Endothelial cell (in vitro differentiated cells): ENCODE measurements at places on chromosomes 1 and 21. TPM values are rescaled to one million over a fixed set of nuclear protein-coding genes. Genes with fewer than 3 reads are reported as not detected.

Gene FAM110D
- total RNA-seq = 13.5 TPM

DNA sequence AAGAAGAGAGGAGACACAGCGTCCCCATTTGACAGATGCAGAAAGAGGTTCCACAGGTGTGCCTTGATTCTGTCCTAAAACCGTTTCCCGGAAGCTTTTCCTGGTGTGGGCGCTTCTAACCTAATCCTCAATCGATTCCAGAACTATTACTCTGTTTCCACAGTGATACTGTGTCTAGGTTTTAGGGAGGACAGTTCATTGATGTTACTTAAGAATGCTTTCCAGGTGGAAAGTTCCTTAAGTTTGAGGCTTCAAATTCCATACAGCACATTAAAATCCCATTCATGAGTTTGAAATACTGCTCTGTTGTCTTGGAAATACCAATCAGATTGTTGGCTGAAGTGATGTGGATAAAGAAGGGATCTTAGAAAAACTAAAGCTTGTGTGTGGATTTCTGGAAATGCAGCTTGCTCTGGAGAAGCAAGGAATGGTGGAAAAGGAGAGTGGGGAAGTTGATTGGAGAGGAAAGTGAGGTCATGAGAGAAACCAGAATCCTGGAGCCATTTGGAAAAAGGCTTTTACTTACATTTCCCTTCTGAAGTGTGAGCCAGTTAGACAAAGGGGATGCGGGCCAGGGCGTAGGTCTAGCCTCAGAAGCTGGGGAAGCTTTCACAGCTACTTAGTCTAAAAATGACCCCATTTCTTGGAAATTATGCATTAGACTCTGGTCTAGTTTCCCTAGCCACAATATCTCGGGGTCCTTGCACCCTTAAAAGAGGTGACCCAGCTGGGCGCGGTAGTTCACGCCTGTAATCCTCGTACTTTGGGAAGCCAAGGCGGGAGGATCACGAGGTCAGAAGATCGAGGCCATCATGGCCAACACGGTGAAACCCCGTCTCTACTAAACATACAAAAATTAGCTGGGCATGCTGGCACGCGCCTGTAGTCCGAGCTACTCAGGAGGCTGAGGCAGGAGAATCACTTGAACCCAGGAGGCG is 6.7 kb downstream of the ELF3 start:
- peaks cover 5% of the 10 kb centered on the region for H3K36me3 ChIP-seq
- H3K27ac ChIP-seq = no peak overlapping the region
- peaks cover 3% of the 10 kb centered on the region for H3K4me1 ChIP-seq
- H3K4me3 ChIP-seq = no peak overlapping the region

DNA sequence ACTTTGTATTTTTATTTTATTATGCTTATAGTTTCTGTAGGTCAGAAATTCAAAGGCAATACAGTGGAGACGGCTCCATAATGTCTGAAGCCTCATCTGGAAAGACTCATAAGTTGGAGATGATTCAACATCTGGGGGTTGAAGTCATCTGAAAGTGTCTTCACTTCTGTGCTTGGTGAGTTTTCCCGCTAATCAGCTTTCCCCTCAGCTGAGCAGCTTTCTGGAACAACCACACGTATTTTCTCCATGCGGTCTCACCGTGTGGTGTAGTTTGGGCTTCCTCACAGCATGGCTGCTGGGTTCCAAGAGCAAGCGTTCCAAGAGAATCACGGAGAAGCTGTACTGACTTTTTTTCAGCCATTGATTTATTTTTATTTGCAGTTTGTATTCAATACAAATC is 7.6 kb upstream of the DDI2 start:
- no peaks in the 10 kb centered on the region for H3K36me3 ChIP-seq
- DNase-seq = no peak
- H3K27me3 ChIP-seq = no peaks in the 10 kb centered on the region
- H3K4me1 ChIP-seq = no peaks in the 10 kb centered on the region
- H3K27ac ChIP-seq = no peak overlapping the region
- no peak overlapping the region for H3K4me3 ChIP-seq

DNA sequence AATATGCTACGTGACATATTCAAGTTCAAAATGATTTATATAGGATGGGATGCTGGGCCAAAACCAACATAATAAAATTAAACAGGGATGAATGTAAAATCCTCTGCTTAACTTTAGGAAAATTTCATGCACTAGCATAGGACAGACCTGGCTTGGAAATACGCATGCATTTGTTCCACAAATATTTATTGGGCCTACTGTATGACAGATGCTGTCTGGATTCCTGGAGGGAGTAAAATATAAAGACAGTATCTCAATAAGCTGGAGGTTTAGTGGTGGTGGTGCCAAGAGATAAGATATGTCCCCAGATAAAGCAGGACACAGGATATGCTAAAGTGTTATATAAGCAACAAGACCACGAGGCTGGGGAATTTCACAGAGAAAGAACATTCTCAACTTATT is 15.1 kb downstream of the RCSD1 start:
- H3K4me1 ChIP-seq = peaks cover 55% of the 10 kb centered on the region
- H3K36me3 ChIP-seq = peaks cover 26% of the 10 kb centered on the region
- no peak for DNase-seq

Gene MIS18A
- total RNA-seq = 17.2 TPM

- no peak overlapping the region for H3K4me3 ChIP-seq
- no peak for DNase-seq
- peaks cover 23% of the 10 kb centered on the region for H3K4me1 ChIP-seq
- H3K27ac ChIP-seq = no peak overlapping the region
Measured at GRCh38 chr1:113901191-113901590, 3.4 kb downstream of the AP4B1 start.

GRCh38 chr1:56416495-56416894 is 162.9 kb downstream of the PLPP3 start:
- peaks cover 9% of the 10 kb centered on the region for H3K27me3 ChIP-seq
- no peaks in the 10 kb centered on the region for H3K36me3 ChIP-seq

DNA sequence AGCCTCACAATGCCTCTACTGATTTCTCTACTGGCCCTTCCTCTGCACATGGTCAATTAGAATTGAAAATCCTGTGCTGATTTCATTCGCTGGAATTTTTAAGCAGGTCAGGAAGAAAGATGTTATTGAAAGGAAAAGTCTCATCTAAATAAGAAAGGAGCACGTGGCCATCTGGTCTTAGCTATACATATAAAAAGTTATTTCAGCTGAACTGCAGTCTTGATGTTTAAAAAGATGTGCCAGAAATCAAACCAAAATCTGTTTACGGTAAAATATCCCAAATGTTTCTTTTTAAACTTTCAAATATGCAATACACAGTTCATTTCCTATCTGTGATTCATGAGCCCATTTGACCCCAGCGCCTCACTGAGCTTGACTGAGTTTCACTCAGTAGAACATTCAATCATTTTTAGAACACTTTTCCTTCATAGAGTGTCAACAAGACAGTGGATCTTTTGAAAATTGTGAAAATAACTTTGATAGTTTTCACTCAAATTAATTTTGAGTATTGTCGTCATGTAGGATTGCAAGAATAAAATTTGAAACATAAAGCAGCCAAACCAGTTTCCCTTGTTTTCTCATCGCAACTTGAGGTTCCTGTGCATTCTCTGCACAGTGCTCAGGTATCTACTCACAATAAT is 293.6 kb downstream of the PTPRC start:
- DNase-seq = no peak
- peaks cover 13% of the 10 kb centered on the region for H3K4me1 ChIP-seq
- H3K27ac ChIP-seq = no peak overlapping the region

GRCh38 chr1:192839162-192840066 is 30.6 kb downstream of the RGS2 start:
- no peak overlapping the region for H3K4me3 ChIP-seq
- DNase-seq = no peak
- no peak overlapping the region for H3K27ac ChIP-seq
- H3K27me3 ChIP-seq = peaks cover 4% of the 10 kb centered on the region
- H3K4me1 ChIP-seq = no peaks in the 10 kb centered on the region

- H3K27me3 ChIP-seq = peaks cover 2% of the 10 kb centered on the region
- H3K4me3 ChIP-seq = no peak overlapping the region
- peaks cover 11% of the 10 kb centered on the region for H3K4me1 ChIP-seq
- no peak for DNase-seq
- H3K36me3 ChIP-seq = no peaks in the 10 kb centered on the region
Measured at GRCh38 chr1:167345386-167345733, 124.7 kb downstream of the POU2F1 start.

GRCh38 chr1:56414728-56415224 is 164.6 kb downstream of the PLPP3 start:
- DNase-seq = no peak
- peaks cover 66% of the 10 kb centered on the region for H3K4me1 ChIP-seq
- no peak overlapping the region for H3K27ac ChIP-seq
- no peak overlapping the region for H3K4me3 ChIP-seq

DNA sequence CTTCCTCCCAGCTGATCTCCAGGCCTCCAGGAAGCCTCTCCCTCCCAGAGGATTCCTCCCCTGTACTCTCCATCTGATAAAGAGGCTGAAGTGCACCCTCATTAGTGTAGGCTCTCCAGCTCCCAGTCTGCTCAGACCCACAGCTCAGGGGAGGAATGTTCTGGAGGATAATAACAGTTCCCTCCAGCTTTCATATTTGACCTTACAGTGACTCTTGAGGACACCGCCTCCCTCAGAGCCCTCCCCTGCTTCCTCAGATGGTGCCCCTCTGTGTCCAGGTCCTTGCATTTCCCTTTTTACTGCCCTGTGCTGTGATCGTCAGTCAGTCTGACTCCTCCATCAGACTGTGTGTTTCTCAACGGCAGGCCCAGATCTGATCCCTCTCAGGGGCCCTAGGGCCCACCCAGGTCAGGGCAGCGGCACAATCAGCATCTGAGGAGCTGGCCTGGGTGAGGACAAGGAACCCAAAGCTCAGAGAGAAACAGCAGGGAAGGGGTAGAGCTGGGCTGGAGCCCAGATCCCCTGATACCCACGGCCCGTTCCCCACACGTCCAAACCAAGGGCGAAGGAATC is 1.1 kb upstream of the SHISAL2A start:
- DNase-seq = no peak
- peaks cover 16% of the 10 kb centered on the region for H3K27me3 ChIP-seq
- peaks cover 7% of the 10 kb centered on the region for H3K36me3 ChIP-seq
- peaks cover 10% of the 10 kb centered on the region for H3K4me1 ChIP-seq
- no peak overlapping the region for H3K4me3 ChIP-seq
- H3K27ac ChIP-seq = no peak overlapping the region

DNA sequence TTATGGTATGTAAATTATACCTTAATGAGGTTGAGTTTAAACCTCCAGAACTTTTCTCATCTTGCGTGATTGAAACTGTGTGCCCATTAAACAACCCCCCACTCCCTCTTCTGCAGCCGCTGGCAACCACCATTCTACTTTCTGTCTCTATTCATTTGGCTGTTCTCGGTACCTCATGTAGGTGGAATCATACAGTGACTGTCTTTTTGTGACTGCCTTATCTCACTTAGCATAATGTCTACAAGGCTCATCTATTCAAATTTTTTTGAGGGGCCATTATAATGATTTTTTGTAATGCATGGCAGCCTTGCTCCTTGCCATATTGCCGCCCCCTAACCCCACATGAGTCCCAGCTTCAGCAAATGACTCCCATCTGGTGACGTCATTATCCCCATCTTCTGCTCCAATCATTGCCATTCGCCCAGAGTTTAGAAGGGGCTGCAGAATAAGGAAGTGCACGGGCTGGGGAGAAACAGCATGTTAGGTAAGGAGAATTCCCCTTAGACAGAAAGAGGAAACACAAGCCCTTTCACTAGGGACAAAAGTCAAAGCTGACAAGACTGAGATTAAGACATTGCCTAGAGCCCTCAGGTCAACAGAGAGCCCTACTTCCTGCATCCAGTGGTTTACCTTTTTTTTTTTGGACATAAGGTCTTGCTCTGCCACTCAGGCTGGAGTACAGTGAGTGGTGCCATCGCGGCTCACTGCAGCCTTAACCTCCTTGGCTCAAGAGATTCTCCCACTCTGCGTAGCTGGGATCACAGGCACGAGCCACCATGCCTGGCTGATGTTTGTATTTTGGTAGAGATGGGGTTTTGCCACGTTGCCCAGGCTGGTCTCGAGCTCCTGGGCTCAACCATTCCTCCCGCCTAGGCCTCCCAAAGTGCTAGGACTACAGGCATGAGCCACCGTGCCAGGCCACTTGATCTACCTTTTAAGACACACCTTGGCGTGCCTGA is 78.4 kb upstream of the ERRFI1 start:
- no peaks in the 10 kb centered on the region for H3K36me3 ChIP-seq
- H3K27me3 ChIP-seq = no peaks in the 10 kb centered on the region
- no peak for DNase-seq
- H3K4me1 ChIP-seq = peaks cover 6% of the 10 kb centered on the region
- no peak overlapping the region for H3K27ac ChIP-seq

DNA sequence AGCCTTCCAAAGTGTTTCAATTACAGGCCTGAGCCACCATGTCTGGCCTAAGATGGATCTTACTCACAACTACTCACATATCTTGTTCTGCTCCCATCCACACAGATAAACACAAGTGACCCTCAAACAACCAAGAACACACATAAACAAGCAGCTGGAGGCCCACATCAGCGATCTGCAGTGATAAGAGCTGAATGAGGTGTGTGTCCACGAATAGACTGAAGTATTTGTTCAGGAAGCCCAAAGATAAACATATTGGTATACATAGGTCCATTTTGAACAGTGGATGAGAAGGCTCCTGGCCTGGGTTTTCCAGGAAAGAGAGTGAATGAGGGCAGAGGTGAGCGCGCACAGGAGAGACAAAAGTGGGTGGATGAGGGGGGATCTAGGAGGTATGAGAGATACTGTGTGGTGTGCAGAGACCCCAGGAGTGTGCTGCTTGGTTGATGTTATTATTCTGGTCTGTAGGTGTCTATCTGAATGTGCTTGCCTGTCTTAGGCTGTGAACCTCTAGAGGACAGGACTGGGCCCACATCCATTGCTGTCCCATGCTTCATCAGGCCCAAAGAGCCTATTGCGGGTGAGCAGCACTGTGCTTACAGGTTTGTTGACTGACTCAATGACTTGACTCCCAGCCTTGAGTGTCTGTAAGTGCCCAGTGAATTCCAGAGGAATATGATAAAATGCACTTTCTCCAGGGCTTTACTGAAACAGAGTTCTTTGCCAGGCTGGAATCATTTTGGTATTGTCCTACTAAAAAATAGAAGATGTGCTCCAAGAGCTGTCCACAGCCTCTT is 79.9 kb upstream of the ATP1A1 start:
- H3K4me1 ChIP-seq = no peaks in the 10 kb centered on the region
- peaks cover 4% of the 10 kb centered on the region for H3K36me3 ChIP-seq
- H3K27me3 ChIP-seq = no peaks in the 10 kb centered on the region
- H3K4me3 ChIP-seq = no peak overlapping the region
- H3K27ac ChIP-seq = no peak overlapping the region
- DNase-seq = no peak

DNA sequence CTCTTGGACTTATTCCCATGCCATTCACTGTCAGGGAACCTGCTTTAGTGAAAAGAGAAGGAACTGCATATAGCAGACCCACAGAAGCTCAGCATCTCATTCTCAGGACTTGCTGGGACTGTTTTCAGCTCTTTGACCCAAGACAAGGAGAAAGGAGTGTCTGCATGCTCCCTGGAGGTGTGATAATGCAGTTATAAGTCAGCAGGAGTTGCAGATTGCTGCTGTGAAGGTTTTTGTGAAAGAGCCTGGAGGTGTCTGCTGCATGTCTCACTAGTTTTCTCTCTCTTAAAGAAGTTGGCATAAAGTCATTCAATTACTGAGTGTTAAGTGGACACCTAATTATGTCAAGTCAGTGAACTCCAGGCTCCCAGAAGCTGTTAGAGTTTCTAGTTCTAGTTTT is 343.4 kb downstream of the BRINP2 start:
- H3K27ac ChIP-seq = no peak overlapping the region
- peaks cover 9% of the 10 kb centered on the region for H3K4me1 ChIP-seq
- no peak overlapping the region for H3K4me3 ChIP-seq
- no peaks in the 10 kb centered on the region for H3K36me3 ChIP-seq
- DNase-seq = no peak
- H3K27me3 ChIP-seq = no peaks in the 10 kb centered on the region
